ENCODE measurements at places on chromosomes 4 and X. TPM values are rescaled to one million over a fixed set of nuclear protein-coding genes. Genes with fewer than 3 reads are reported as not detected.

- no peak overlapping the region for H3K4me3 ChIP-seq
- H3K27me3 ChIP-seq: no peaks in the 10 kb centered on the region
- H3K4me1 ChIP-seq: no peaks in the 10 kb centered on the region
- no peak for DNase-seq
- H3K36me3 ChIP-seq: no peaks in the 10 kb centered on the region
- no peak overlapping the region for H3K27ac ChIP-seq
Observed at GRCh38 chr4:53912766-53913497, 151.5 kb downstream of the CHIC2 start.

- DNase-seq: no peak
- no peak overlapping the region for H3K27ac ChIP-seq
- no peak overlapping the region for H3K4me3 ChIP-seq
- H3K4me1 ChIP-seq: peaks cover 39% of the 10 kb centered on the region
- no peaks in the 10 kb centered on the region for H3K36me3 ChIP-seq
Observed at GRCh38 chr4:681736-682451, 7.1 kb downstream of the SLC49A3 start.

DNA sequence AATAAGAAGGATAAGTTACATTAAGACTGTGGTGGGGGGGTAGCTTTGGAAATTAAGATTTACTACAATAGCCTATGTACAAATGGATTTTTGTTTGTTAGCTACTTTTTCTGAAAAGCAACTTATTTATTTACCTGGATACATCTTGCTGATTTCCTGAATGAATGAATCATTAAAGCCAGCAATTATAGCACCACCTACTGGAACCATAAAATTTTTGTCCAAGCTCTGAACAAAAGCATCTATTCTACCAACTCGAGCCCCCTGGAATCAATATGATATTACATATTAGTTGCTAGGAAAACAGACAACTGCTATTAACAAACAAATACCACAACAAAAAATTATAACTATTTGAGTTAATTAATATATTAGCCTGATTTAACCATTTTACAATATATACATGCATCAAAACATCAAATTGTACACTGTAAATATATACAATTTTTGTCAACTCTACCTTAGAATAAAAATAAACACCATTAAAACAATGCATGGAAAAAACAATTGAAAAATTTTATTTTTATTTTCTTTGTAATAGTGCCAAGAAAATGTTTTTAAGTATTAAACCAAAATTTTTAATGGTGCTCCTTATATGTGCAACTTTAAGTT, 15.3 kb downstream of the SEPSECS start:
- no peak overlapping the region for H3K27ac ChIP-seq
- H3K4me1 ChIP-seq: no peaks in the 10 kb centered on the region
- H3K4me3 ChIP-seq: no peak overlapping the region
- H3K27me3 ChIP-seq: no peaks in the 10 kb centered on the region

The MAP9 gene
- 17.4 TPM for total RNA-seq

DNA sequence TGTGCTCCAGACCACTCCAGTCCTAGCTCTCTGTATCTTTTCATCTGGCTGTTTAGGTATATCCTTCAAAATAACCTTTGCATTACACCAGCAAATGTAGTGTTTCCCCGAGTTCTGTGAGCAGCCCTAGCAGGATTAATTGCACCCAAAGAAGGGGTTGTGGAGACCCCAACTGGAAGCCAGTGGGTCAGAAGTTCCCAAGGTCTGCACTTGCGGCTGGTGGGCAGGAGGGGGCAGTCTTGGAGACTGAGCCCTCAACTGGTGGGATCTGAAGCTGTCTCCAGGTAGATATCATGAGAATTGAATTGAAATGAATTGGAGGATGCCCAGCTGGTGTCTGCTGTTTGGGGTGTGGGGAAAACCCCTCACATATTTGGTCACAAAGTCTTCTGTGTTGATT, 1485.3 kb upstream of the TENM3 start:
- DNase-seq: no peak
- H3K27ac ChIP-seq: no peak overlapping the region
- no peak overlapping the region for H3K4me3 ChIP-seq
- no peaks in the 10 kb centered on the region for H3K27me3 ChIP-seq
- no peaks in the 10 kb centered on the region for H3K4me1 ChIP-seq
- H3K36me3 ChIP-seq: no peaks in the 10 kb centered on the region

GRCh38 chr4:77159806-77160205, 2.8 kb downstream of the CCNG2 start:
- H3K4me3 ChIP-seq: no peak overlapping the region
- H3K27ac ChIP-seq: peak overlapping the region; percentile 99
- H3K4me1 ChIP-seq: peaks cover 54% of the 10 kb centered on the region

The C4orf36 gene
- 3.8 TPM for total RNA-seq

The JADE3 gene
- total RNA-seq: 3.9 TPM

DNA sequence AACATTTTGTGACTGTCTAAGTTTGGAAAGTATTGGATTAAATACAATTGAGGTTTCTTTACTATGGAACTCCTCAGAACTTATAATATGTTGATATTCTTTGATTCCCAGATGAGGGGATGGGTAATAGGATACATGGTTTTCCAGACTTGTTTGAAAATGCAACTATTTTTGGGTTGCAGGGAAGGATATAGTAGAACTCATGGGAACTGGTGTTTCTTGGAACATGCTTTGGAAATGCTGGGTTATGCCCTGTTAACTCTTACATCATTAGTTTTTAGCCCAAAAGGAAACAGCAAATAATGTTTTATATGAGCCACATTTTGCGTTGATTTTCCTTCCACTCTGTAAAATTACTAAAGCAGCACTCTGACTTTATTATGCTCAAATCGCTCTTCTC, 41.9 kb downstream of the HPF1 start:
- H3K27me3 ChIP-seq: no peaks in the 10 kb centered on the region
- no peak overlapping the region for H3K27ac ChIP-seq
- no peak for DNase-seq
- no peaks in the 10 kb centered on the region for H3K4me1 ChIP-seq

GRCh38 chr4:124722071-124722470, 9.5 kb upstream of the ANKRD50 start:
- H3K4me3 ChIP-seq: no peak overlapping the region
- no peaks in the 10 kb centered on the region for H3K36me3 ChIP-seq
- H3K4me1 ChIP-seq: no peaks in the 10 kb centered on the region
- no peaks in the 10 kb centered on the region for H3K27me3 ChIP-seq

The NLGN3 gene
- total RNA-seq: 10.8 TPM

The SRPX gene
- total RNA-seq: 121 TPM

The FAM53A gene
- 19.0 TPM for total RNA-seq

The AADAT gene
- total RNA-seq: 4.9 TPM

GRCh38 chr4:131309628-131310027, 1839.5 kb upstream of the PCDH10 start:
- no peaks in the 10 kb centered on the region for H3K27me3 ChIP-seq
- no peak overlapping the region for H3K27ac ChIP-seq
- no peaks in the 10 kb centered on the region for H3K4me1 ChIP-seq
- H3K4me3 ChIP-seq: no peak overlapping the region

The LRAT gene
- 1.1 TPM for total RNA-seq

DNA sequence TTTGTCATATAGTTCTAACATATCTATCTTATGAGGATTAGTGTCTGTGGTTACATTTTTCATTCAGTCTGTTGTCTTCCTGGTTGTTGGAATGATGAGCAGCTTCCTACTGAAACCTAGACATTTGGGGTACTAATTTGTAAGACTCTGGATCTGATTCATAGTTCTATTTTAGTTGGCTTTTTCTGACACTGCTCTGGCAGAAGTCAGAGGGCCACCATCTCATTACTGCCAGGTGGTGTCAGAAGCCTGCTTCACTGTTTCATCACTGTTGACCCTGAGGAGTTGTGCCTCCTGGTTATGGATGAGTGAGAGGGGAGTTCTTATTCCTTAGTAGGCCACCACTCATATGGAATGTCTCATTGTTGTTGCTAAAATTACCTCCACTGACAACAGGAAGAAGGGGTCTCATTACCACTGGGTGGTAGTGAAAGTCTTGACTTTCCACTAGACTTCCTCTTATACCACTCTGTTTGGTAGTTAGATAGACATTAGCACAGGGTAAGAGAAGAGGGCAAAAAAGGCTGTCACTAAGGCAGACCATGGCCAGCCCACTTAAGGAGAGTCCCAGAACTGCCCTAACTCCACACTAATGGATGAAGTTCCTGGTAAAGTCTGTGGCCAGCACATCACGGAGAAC, 395.2 kb downstream of the SPOCK3 start:
- H3K36me3 ChIP-seq: no peaks in the 10 kb centered on the region
- no peak for DNase-seq
- H3K27ac ChIP-seq: no peak overlapping the region
- H3K27me3 ChIP-seq: no peaks in the 10 kb centered on the region
- H3K4me3 ChIP-seq: no peak overlapping the region
- H3K4me1 ChIP-seq: no peaks in the 10 kb centered on the region

The RGN gene
- total RNA-seq: 0.60 TPM

DNA sequence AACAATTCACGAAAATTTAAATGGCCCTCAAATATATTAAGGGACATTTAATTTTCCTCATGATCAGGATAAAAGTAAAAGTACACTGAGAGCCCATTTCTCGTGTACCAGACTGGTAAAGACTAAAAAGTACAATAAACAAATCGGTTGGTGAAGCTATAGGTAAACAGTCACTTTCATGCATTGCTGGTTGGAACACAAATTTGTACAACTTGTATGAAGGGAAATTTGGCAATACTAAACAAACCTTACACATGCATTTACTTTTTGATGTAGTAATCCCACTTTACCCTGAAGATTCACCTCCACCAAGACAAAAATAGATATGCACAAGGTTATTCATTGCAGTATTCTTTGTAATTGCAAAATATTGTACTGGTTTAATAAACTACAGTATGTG, 31.4 kb upstream of the MBNL3 start:
- no peaks in the 10 kb centered on the region for H3K4me1 ChIP-seq
- peaks cover 6% of the 10 kb centered on the region for H3K27me3 ChIP-seq
- no peaks in the 10 kb centered on the region for H3K36me3 ChIP-seq
- no peak for DNase-seq
- no peak overlapping the region for H3K27ac ChIP-seq
- no peak overlapping the region for H3K4me3 ChIP-seq

Data from tibial nerve (tissue), 4 donors.